ENCODE measurements at places on chromosomes 12 and 14.

DNA sequence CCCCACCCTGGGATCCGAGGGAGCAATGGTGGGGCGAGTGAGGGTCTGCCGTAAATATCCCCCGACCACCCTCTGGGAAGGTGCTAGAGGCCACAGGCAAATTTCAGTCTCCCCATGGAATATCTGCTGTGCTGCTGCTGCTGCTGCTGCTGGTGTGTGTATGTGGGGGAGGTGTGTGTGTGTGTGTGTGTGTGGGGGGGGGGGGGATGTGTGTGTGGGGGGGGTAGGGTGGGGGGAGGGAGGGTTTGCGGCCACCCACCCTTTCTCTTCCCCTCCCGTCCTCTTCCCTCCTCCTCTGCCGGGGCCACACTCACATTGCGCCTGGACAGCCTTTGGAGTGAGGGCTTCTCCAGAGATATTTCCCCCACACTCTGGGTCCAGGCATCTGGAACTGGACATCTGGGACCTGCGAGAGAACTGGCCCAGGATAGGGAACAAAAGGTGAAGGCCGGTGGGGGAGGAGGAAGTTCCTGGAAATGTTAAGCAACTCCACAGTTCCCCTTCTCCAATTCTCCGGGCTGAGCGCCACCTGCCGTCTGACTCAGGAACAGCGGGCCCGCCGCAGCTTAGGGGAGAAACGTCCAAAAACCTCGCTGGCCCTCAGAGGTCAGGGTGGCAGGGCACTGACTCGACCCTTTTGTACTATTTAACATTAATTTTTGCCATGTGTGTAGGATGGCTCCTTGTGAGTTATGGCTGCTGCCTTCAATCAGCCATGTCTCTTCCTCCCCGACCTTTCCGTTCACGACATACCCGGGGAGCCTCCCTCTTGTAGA is at the start of gene C1RL:
C1RL (minus strand) TSS at position 419 of the 776 bp plus-strand sequence; CDS start at position 385, 34 bp downstream.
- peak; percentile 69 for DNase-seq

GRCh38 chr14:103271189-103271588 is 62.8 kb upstream of the EIF5 start:
- DNase-seq: no peak

- DNase-seq: no peak
Observed at GRCh38 chr12:29334937-29335336, 46.0 kb downstream of the ERGIC2 start.

DNA sequence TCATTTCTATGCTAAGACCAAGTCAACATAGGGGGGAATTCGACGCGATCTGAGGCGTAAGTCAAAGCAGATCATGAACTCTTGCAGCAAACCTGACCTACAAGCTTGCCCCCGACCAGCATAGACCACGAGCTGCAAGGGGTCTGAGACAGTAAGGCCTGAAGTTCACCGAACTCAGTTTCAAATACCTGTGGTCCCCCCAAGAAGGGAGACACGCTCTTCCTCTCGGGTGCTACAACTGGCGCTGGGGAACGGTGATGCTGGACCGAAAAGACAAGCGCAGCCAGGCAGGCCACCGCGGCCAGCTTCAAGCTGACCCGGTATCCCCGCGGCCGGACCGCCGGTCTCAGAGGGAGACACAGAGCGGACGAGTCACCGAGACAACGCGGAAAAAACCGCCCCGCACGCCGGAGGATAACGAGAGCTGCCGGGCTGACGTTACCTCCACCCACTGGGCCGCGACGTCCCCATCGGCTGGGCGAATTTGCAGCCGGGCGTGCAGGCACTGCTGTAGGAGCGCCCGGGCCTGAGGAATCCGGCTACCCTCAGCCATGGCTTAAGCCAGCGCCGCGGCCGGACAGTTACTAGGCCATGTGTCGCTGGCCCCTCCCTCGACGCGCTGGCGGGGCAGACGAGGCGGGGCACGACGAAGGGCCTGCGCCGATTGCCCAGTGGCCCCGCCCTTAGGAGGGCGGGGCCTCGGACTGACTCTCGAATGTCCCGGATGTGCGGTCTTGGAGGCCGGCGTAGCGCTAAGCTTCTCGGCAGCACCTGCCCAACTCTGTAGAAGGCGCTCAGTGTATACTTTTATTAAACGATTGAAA is at the start of gene DTD2:
DTD2 (minus strand) TSS at position 666 of the 824 bp plus-strand sequence; CDS start at position 553, 113 bp downstream.
- DNase-seq: peak; percentile 90

GRCh38 chr12:31803306-31804184 is 74.7 kb upstream of the AMN1 start:
- no peak for DNase-seq

GRCh38 chr14:87034680-87035079 is 958.3 kb downstream of the GALC start:
- DNase-seq: no peak

DNA sequence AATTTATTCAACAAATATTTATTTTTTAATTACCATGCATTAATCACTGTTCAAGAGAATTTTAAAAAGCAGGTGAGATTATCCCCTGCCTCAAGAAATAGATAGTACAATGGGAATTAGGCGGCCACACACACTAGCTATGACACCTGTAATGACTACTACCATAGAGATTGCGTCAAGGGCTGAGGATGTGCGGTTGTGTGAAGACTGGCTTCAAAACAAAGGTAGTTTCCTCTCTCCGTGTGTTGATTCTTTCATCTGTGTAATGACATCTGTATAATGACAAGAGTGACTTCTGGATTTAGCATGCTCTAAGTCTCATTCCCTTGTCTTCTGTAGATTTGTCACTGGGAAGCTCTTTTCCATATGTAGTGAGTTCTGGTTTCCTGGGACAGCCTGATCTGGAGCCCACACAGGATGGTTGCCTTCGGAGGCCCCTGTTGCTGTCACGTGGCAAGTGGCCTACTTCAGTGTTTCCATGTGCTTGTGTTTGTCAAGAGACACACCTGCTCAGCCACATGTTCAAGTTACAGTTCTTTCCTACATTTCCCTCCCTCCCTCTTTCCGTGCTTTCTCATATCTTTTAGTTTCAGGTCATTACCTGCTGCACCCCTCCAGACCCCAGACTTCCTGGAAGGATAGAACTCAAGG is 64.3 kb downstream of the GALNT8 start:
- DNase-seq: no peak

GRCh38 chr12:1474574-1475153 is 119.7 kb downstream of the FBXL14 start:
- DNase-seq: no peak

DNA sequence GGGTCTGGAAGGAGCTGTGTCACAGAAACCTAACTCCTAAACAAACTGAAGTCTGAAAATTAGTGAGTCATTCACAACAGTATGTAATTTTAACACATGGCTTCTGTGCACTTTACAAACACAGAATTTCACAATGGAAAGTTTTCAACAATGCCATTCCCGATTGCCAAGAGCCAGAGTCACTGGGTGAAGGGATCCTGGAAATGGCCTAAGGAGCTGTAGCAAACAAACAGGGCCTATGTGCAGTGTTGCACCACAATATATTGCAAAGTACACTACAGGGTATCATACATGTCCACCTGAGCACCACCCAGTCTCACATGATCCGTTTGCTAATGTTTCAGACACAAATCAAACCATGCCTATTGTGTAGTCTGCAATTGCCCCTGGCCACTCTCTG is 184.7 kb upstream of the OTX2 start:
- DNase-seq: no peak

GRCh38 chr14:33794791-33795305 is 156.0 kb downstream of the EGLN3 start:
- no peak for DNase-seq

DNA sequence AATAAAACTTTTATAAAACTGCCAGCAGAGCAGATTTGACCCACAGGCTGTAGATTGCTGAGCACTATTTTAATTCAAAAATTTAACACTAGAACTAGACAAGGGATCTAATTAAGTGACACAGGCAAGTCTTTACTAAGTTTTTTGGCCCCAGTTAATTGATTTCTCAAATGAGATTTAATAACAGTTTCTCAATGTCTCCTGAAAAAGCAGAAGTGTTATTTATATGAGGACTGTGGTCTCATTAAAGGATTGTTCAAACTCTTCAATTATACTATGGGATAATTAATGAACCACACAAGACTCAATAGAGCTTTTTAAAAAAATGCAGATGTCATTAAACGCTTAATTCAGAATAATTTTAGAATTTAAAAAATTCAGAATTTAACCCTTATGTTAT is 1.9 kb downstream of the HEATR5A start:
- no peak for DNase-seq

GRCh38 chr12:5623411-5623810 is 191.5 kb downstream of the NTF3 start:
- no peak for DNase-seq

DNA sequence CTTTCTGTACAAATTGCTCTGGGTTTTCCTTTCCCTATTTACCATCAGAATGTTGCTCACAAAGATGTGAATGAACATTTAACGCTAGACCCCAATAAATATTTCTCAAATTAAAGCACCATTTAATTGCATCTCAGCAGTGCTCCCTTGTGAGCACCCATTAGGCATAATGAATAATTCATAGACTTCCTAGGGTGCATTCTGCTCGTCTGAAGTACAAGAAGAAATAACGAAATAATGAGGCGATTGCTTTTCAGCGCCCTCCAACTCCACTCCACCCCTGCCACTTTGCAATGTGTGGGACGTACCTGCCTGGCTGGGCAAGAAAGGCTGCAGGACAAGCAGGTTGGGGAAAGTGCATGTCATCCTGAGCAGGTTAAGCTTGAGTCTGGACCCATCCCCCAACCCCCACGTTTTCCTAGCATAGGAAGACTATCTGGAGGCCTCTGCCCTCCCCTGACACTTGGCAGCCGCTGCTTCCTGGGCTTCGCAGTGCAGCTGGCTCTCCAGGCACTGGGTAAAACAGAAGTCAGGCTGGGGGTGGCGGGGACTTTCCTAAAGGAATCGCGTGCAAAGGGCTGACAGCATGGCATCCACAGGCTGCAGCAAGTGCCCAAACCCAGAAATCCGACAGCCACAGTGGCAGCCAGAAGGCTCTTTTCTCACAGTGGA is 253.7 kb downstream of the DUSP6 start:
- no peak for DNase-seq

- no peak for DNase-seq
Observed at GRCh38 chr12:28390761-28391385, 200.6 kb downstream of the CCDC91 start.

DNA sequence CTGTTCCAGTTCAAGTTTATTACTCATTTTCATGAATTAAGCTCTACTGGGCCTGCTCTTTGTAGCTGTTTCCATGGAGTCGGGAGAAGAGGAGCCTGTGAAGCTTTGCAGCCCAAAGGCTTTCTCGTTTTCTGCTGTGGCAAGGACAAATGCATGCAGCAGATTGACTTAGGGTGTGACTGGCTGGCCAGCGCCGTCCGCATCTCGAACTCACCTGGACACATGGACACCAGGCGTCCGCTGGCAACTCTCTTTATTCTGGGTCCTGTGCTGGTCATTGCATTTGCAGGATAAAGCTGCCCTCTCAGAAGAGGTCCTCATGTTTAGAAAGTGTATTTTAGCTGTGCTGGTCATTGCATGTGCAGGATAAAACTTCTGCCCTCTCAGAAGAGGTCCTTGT is 350.4 kb downstream of the TMEM121 start:
- DNase-seq: no peak
